ENCODE measurements at places on chromosomes 1 and 21.

DNA sequence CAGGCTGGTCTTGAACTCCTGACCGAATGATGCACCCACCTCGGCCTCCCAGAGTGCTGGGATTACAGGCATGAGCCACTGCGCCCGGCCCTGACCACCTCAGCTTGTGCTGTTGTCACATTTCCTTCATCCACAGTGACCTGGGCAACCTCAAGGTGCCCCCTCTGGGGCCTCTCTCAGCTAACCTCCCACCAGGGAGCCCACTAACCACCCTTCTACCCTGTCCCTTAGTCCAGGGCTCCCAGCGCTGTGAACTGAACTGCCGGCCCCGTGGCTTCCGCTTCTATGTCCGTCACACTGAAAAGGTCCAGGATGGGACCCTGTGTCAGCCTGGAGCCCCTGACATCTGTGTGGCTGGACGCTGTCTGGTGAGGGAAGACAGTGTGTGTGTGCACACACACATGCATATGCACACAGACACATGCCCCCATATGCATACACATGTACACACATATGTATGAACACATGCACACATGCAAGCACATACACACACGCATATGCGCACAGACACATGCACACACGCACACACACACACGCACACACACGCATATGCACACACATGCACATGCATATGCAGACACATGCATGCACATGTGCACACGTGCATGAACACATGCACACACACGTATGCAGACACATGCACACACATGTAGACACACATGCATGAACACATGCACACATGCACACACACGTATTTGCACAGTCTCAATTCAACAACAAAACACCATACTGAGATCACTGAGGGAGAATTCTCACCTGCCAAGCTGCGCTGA is 6.2 kb downstream of the ADAMTSL4 start:
- no peak for DNase-seq

DNA sequence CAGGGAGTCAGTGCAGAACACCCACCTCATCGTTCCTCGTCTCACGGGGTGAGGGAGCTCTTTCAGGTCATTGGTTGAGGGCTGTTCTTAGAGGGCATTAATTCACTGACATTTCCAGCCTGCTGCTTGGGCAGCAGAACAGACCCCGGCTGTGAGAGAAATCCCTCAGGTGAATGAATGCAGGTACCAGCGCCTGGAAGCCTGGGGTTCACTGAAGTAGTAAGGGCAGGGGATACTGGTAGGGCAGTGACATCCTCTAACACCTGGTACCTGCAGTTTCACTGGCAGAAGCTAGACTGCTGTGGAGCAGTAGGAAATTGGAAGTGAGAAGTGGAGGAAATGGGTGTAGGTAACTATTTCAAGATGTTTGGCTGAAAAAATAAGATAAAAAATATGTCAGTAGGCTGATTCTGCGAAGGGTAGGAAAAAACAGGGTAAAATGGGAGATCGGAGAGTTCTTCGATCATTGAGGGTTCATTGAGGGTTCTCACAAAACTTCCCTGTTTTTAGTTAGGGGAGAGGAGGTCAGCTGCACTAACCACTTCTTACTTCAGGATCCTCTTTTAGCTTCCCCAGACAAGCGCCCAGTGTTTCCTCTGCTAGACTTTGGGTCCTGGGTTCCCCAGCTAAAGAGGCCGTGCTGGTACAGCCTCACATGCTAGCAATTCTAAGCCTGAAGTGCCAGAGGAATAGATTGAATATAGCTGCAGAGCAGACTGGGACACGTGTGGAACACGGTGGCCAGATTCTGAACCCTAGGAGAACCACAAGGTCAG is 55.2 kb downstream of the RNF220 start:
- DNase-seq, result no peak

- DNase-seq, result no peak
These were observed 198.3 kb upstream of the RNPC3 start for GRCh38 chr1:103327054-103327719.

GRCh38 chr1:165218731-165219130 is 137.8 kb downstream of the LMX1A start:
- DNase-seq, result no peak

- DNase-seq, result peak; percentile 26
These were observed at the start of gene TMEM240 for GRCh38 chr1:1540090-1540817. TMEM240 (minus strand) TSS chr1:1540624; CDS start chr1:1540346, 278 bp downstream.

GRCh38 chr1:20660847-20661206 is 342 bp downstream of the DDOST start:
- DNase-seq, result no peak

- DNase-seq, result no peak
These were observed 366.9 kb downstream of the TGFB2 start for GRCh38 chr1:218711884-218712674.

- no peak for DNase-seq
These were observed 159.4 kb downstream of the BARHL2 start for GRCh38 chr1:90557706-90558105.

DNA sequence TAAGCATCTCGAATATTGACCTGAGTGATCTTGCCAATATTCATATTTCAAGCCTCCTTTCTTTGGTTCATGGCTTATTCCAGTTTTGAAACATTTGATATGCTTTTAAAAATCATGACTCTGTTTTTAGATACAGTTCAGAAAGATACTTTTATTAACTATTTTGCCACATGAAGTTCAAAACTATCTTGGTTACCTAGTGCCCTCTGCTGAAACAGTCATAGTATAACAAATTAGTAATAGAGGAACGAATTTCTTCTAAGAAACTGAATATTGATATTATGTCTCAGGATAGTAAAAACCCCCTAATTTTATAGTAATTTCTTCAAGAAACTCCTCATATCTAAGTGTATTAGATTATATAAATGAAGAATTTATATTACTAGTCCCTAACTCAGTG is 52.6 kb upstream of the RC3H1 start:
- DNase-seq, result no peak

DNA sequence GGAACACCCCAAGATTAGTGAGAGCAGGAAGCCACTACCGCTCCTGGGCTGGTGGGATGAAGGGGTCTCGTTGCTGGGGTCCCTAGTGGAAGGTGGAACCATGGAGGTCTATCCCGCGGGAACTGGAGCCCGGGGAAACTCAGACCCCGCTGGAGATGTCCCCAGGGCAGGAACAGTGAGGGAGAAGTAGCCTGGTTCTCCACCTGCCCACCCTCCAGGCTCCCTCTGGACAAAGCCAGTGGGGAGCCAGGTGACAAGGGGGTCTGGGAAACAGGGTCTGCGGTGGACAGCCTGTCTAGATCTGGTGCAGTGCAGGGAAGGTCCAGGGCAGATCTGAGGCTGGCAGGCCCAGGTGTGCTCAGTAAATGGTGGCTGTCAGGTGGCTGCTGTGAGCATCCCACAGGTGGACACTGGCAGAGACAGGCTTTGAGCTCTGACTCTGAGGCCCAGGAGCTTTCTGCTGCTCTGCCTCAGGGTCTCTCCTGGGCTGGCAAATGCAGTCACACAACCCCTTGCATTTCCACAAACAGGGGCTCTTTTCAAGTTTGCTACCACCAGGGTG is 88.0 kb upstream of the TLR5 start:
- DNase-seq, result no peak

GRCh38 chr1:76160225-76160624 is 85.7 kb downstream of the ST6GALNAC3 start:
- DNase-seq, result no peak

DNA sequence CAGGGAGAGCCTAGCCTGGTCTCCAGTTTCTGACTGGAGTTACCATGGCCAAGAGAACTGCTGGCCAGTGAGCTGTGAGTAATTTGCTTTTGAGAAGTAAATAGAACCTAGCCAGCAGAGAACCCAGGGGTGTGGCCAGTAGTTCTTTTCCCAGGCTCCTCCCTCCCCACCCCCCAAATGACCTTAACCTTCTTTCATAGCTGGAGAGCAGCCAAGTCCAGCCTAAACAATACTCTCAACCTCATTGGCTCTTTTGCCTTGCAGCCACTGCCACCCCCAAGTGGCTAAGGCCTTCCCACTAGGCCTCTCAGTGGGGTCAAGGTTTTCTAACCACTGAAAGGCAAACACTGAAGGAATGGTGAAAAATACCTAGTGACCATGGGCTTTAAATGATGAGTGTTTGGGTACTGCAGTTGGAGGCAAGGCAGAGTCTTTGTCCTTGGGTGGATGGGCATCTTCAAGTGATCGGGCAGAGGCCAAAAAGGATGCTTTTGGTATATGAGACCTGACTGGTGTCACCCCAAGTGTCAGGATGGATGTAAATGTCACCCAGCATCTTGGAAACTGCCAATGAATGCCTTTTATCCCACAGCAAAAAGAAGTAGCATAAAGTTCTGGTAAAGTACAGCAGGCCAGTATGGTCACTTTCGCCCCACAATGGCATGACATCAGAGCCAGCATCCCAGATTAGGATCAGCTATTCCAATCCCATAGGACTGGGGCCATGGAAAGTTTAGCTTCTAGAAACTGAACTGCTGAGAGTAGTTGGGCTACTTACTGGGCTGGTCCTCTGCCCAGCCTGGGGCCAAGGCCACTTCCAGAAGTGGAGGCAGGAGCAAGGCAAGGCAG is 3.5 kb upstream of the PIGV start:
- no peak for DNase-seq

DNA sequence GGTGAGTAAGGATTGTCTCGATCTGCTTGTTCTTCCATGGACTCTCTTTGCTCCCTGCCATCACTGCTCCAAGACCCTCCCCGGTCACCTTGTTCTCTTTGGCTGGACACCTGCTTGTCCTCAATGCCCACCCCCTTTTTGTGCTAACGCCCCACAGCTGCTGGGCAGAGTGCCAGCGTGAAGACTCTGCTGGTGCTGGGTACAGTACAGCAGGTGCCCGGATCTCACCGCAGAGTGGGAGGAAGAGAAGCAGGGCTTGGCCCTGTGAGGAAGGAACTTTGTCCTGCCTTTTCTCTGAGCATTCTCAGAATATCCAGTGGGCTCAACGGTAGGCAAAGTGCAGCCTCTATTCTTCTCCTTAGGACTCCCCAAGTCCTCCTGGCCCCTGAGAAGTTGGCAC is 90.1 kb downstream of the PLXNA2 start:
- DNase-seq, result no peak

DNA sequence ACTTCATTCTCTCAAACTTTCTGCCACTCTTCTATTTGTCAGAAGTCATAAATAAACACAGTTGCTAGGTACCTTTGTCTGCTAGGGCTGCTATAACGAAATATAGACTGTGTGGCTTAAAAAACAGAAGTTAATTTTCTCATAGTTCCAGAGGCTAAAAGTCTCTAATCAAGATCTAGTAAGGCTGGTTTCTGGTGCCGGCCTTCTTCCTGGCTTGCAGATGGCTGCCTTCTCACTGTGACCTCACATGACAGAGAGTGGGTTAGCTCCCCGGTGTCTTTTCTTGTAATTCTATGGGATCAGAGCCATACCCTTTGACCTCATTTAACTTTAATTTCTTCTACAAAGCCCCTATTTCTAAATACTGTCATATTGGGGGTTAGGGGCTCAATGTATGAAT is 5.9 kb downstream of the PDC start:
- no peak for DNase-seq

DNA sequence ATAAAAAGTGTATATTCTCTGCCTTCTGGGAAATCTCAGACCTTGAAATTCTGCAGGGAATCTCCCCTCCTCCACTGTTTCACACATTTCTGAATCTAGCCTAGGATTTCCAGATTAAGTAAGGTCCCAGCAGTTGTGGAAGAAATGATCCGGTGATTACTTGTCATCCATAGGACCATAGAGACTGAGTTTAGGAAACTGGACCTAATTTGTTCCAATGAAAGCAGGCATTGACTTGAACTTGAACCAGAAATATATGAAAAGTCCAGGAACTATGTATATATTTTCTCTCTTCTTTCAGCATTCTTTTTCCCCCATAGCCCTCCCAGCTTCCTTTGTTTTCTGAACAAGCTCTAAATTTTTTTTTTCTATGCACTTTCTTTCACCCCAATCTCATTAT is 149.5 kb upstream of the SPAG17 start:
- DNase-seq, result no peak

- DNase-seq, result no peak
These were observed 29.4 kb upstream of the PRSS38 start for GRCh38 chr1:227785805-227786671.

DNA sequence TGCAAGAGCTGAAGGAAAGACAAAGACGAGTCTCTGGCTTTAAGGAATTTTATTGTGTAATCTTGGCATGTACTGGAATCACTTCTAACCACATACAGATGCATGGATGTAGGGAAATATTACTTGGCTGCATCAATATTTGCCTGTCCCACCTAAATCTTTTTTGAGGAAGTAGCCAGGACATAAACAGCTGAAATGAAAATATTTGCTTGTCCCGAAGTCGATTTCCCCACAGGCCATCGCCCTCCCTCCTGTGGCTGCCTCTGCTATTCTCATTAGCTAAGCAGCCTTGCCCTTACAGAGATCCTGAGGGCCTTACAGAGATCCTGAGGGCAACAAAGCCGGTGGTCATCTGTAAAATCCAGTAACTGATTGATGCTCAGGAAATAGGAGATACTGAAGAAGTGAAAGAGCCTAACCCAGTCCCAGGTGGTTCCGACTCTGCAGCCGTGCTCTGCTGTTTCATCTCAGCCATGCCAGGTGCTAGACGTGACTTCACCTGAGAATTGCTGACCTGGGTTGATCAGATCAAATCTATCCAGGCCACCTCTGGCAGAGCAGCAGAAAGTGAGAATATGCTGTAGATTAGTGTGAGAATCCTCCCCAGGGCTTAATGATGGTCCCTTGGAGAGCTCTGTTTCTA is 25.5 kb downstream of the MAN1C1 start:
- no peak for DNase-seq

GRCh38 chr1:24418898-24419628 is 3.5 kb downstream of the NIPAL3 start:
- DNase-seq, result peak; percentile 41

DNA sequence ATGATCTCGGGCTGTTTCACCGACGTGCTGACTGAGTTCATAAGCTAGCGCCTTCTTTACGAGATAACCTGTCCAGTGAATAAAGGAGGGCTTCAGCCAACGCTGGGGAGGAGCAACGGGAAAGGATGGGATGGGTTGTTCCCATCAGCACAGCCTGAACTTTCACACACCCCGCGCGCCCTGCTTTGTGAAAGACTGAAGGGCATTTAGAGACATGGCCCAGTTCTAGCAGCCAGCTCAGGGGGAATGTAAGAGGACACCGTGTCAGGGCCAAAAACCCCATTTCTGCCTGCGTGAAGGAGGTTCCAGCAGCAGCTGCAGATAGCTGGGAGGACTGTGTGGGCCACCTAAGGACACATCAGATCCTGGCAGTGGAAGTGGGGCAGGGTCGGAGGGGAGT is 255.1 kb upstream of the RAB4A start:
- no peak for DNase-seq

GRCh38 chr1:229863651-229864545 is 203.1 kb upstream of the GALNT2 start:
- peak; percentile 15 for DNase-seq

- no peak for DNase-seq
These were observed 17.9 kb downstream of the TNFRSF25 start for GRCh38 chr1:6447818-6448748.

GRCh38 chr1:96721053-96721415 is 550 bp upstream of the PTBP2 start:
- DNase-seq, result no peak

DNA sequence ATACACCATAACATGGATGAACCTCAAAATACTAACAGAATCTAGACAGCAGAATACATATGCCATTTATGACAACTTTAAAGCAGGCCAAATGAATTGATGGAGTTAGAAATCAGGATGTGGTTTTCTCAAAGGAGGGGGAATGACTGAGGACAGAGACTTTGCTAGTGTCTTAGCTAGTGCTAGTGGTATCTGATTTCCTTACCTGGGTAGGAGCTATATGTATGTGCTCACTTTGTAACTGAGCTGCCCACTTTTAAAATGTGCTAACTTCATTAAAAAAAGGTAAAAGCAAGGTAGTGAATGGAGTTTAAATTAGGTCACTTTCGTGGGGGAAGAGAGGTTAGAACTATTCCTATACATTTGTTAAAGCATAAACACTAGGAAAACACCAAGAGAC is 2.6 kb downstream of the GTF2B start:
- no peak for DNase-seq

GRCh38 chr1:211829343-211830054 is 1.1 kb downstream of the LPGAT1 start:
- DNase-seq, result peak; percentile 46

Data from C1 segment of cervical spinal cord (tissue), 14 donors.